ENCODE measurements at places on chromosomes 7 and 10.

DNA sequence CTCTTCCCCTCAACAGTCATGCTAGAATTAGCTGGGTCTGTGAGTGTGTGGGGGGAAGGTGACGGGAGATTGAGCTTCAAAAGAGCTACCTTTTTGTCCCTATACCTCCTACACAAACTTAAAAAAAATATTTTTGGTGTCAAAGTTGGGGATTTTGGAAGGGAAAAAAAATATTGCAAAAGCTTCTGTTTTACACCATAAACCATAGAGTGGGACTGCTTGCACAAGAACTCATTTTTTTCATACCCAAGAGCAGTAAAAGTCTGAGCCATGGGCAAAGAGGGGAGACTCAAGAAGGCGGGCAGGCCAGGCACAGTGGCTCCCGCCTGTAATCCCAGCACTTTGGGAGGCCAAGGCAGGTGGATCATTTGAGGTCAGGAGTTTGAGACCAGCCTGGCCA lies 9.4 kb upstream of the ZDHHC4 start:
- DNase-seq, result no peak

DNA sequence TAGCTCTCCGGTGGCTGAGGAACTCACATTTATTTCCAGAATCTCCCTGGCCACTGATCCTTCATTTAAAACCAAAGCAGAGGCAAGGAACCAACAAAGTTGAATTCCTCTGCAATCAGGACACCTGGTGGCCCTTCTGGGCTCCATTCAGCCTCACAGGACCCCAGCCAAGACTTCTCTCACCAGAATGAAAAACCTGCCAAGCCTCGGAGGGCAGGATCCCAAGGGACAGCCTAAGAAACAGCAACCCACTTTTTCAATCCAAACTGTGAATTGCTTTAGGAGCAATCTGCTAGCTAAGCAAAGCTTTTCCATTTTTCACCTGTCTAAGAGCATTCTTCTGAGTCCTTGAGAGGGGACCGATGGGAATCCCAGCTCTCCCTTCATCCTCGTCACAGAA lies 34.6 kb downstream of the OAT start:
- DNase-seq, result no peak

DNA sequence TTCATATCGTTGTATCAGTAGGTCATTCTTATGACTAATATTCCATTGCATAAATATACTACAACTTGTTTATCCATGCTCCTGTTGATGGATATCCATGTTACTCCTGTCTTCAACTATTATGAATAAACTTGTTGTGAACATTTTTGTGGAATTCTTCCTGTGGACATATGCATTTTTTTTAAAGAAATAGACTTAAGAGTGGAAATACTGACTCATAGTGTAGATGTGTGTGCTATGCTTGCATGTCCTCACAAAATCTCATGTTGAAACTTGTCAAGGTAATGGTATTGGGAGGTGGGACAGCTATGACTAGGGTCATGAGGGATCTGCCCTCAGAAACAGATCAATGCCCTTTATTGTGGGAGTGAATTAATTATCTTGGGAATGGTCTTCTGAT lies 240.5 kb upstream of the PRSS58 start:
- no peak for DNase-seq

DNA sequence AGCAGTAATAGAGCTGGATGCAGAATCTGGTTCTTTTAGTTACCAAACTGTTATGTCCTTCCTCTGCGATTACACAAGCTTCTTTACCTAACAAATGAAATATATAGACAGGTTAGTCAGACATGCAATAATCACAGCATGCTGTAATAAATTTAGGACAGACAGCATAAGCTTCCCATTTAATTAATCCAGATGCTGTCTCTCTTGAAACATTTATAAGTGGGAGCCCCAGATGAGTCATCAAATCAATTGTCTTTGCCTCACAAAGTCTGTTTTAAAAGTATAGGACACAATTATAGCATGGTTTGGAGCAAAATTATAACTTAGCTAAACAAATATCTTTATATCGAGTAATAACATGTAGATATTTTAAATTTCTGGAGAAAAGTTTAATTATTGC lies 1.6 kb downstream of the CDNF start:
- DNase-seq, result no peak

DNA sequence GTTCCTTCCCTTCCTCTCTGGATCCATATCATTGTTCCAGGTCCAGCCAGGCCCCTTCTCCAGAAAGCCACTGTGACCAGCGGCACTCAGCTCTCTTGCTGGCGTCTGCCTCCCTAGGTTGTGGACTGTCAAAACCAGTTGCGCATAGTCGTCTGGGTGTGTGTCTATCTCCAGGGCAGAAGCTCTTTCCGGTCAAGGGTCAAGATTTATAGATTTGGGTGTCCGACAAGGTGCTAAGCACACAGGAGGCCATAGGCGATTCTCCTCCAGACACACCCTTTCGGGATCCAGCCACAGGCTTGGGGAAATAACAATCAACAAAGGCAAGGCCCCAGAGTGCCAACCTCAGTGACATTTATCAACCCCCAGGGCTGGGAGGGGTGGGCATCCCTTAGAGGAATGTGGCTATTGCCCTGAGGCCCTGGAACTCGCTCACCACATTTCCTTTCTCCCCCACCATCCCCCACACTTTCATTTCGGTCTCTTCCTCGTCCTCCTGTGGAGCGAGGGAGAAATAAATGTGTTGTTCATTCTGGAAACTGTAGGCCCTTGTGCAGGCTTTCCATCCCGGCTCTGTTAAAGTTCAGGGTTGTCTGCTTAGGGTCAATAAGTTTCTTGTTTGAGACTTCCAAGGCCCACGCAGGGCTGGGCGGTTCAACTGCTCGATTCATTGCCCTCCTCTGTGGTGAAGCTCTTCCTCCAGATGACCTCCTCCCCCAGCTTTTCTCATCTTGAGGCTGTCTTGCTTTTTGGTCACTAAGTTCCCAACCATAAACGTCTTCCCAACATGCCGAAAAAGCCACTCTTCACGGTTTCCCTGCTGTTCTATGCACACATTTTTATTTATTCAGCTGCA lies 57.9 kb downstream of the AFAP1L2 start:
- DNase-seq, result no peak

DNA sequence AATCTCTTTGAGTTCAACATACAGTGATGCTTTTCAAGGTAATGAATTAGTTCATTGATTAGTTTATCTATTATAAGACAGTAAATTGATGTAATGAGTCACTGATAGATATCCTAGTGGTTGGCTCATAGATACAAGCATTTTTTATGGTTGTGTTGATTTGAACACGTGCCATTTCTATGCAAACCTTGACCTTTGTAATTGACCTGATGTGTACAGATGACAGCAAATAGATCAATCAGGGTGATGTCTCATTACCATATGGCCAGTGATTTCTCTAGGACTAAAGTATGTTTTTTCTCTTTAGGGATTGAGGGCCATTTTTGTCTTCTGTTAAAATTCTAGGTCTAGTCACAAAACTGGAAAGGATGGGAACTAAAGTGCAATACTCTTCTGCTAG lies 760.3 kb upstream of the GALNT17 start:
- DNase-seq, result no peak

GRCh38 chr7:132024290-132024689 lies 467.9 kb upstream of the PODXL start:
- DNase-seq, result no peak

DNA sequence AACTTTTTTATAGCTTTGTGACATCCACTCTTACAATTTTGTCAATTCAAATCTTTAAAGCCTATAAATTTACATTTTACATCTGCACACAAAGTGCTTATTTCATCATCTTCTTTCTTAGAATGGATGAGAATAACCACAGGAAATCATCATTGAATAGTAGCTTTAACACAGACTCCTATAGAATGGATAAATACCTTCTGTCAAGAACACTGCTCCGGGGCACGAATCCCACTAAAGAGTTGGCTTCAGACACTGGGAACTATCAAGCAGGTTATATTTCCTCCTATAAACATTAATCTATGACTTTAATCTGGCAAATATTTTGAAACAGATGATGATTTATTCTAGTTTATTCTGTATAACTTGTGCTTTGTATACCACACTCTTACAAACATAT lies 269.7 kb upstream of the TPK1 start:
- DNase-seq, result no peak

DNA sequence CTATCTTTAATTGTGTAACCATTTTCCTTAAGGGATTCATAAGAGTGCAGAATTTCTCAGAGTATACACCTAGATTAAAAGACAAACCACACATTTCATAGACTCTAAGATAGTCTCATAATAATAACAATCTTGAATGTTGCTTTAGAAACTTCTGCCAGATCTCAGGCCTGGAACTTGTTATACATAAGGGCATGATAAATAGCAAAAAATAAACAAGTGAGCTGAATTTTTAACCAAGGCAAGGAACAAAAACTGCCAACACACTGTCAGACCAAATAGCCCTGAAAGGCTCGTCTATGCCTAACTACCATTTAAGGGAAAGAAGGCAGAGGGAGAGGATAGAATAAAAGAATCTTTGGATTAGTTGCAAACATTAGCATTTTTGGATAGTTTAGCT lies 65.8 kb upstream of the SEMA3C start:
- no peak for DNase-seq

DNA sequence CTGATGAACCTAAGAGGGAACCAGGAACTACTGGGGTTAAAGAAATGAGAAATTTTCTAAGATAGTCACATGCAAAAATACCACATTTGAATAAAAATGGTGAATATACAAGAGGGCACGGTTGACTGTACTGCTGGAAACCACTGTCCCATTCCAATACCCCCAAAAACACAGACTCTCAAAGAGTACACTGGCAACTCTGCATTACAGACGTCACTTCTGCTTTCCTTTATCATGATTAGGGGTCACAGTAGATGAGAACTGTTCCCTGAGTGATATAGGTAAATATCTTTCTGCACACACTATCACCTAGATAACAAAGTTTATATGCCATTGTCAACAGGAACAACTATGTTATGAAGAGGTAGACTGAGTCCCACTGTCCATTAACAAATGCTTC lies 69.5 kb downstream of the RAPGEF5 start:
- no peak for DNase-seq

DNA sequence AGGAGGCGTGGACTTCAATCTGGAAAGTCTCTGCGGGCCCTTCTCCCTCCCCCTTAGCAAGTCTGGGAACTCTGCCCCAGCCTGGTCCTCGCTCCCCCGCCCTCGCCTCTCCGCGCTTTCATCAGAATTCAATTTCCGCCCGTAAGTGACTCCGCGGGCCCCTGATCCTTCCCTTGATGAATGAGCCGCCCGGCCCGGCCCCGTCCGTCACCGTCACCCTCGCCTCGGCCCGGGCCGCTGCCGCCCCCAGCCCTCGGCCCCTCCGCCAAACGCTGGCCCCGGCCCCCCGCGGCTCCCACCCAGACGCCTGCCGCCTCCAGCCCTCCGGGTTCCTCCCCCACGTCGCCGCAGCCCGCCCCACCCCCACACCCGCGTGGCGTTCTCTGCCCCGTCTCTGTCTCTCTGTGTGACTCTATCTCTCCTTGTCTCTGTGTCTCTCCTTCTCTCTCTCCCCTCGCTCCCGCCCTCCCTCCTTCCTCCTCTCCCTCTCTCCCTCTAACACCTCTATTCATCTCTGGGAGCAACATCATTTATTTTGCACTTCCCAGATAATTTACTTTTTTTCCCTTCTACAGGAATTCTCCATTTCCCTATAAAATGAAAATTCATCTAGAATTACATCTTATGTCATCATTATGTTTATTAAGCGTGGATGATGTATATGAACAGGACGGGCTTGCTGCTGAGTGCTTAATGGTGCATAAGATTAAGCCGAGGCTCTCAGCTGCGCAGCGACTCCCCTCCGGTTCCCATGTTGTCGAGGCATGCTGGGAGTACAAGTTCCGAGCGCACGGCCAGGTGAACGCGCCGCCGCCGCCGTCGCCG lies 91.2 kb upstream of the PAX2 start:
- DNase-seq, result peak; percentile 20

DNA sequence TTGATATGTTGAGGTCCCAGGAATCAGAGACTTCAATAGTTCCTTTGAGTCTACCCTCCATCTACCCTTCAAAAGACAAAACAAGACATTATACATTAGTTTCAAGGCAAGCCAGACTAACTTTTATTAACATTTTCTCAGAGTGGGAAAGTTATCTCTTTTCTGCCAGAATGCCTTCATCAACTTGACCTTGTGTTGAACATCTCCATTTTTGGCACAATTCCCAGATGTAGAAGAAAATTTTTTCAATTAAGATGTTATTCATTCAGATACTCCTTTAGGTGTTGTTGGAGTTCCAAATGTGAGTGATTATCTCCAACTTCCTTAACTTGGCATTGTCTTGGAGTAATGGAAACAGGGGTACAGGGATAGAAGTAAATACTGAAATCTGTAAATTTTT lies 59.1 kb downstream of the NRF1 start:
- DNase-seq, result no peak
